ENCODE measurements at places on chromosomes 16 and 17. TPM values are rescaled to one million over a fixed set of nuclear protein-coding genes. Genes with fewer than 3 reads are reported as not detected.

- peak; percentile 88 for DNase-seq
Measured at GRCh38 chr16:84286578-84287240, 8.0 kb upstream of the WFDC1 start.

- no peak for DNase-seq
Measured at GRCh38 chr17:80103449-80104085, 2.2 kb downstream of the GAA start.

DNA sequence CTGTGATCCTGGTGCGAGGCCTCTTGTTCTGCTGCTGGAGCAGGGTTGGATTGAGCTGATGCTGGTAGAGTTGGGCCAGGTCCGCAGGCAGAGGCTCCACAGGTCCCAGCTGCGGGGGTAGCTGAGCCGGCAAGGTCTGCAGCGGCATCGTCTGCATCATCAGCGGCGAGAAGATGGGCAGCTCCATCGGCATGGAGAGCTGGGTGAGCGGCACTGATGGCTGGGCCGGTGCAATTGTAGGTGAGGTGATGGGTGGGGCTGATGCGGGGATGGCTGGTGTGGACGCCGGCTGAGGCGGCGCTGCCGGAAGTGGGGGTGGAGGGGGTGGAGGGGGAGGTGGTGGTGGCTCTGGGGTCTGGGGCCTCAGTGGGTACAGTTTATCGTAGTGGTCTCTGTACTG lies 251.7 kb downstream of the ZFHX3 start:
- DNase-seq, result no peak

GRCh38 chr16:69818891-69819545 lies 56.9 kb downstream of the WWP2 start:
- no peak for DNase-seq

ANKFY1 gene
- 24.1 TPM for total RNA-seq

DNA sequence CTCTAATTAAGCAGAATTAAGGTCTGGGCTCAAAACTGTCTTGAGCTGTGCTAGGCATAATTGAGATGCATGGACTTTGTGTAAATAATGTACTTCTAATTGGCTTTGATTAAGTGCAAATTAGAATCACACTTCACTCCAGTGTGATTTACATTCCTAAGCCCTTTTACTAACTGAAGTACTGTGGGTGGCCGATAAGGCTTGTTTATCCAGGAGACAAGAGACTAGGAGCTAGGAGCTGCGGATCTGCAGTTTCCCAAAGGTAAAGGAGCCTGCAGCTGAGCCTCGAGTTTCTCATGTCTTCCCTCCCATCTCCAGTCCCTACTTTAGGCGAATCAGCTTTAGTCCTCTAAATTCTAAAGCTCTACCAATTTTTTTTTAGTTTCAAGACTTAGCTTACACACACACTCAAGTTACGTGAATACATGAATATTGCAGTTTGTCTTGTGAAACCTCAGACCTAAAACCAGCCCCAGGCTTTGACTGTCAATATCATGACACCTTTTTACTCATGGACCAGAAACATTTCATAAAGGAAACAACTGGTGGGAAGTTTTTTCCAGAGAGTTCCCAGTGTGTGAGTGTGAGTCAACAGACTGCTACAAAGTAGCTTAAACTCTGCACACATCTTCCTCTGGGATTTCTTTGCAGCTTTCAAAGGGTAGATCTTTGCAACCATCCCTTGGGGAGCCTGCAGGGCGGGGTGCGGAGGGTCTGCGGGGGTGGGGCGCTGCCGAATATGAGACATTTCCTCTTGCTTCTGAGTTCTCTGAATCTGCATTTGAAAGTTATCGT lies 113.9 kb upstream of the TBX2 start:
- no peak for DNase-seq

DNA sequence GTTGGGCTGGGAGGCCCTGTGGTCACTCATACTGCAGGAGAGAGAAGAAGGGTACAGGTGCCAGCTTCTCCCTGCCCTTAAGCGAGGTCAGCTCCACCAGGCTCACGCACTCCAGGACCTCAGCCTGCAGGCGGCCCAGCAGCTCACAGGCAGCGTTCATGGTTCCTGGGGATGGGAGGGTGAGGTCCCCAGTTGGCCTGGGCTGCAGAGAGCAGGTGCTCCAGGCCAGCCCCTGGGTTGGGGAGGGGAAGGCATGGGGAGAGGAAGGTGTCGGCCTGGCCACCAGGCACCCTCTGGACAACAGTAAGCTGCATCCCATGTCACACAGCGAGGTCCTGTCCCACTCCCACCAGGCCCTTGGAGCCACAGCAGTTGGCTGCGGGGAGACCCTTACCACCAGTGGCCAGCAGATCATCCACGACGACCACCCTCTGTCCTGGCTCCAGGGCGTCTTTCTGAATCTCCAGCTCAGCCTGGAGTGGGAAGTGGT lies 2.0 kb downstream of the APRT start:
- no peak for DNase-seq

GRCh38 chr16:28001642-28002041 lies 61.9 kb downstream of the GSG1L start:
- no peak for DNase-seq

GRCh38 chr17:82091264-82092066 lies 6.6 kb downstream of the FASN start:
- peak; percentile 55 for DNase-seq

GRCh38 chr17:56021681-56022190 lies 131.5 kb upstream of the ANKFN1 start:
- no peak for DNase-seq

GRCh38 chr17:17406225-17406624 lies 70.6 kb upstream of the MED9 start:
- DNase-seq, result no peak

- DNase-seq, result no peak
Measured at GRCh38 chr16:18959031-18959505, 24.7 kb upstream of the TMC7 start.

GRCh38 chr16:66568355-66568754 lies 2.1 kb downstream of the CMTM1 start:
- DNase-seq, result no peak

DNA sequence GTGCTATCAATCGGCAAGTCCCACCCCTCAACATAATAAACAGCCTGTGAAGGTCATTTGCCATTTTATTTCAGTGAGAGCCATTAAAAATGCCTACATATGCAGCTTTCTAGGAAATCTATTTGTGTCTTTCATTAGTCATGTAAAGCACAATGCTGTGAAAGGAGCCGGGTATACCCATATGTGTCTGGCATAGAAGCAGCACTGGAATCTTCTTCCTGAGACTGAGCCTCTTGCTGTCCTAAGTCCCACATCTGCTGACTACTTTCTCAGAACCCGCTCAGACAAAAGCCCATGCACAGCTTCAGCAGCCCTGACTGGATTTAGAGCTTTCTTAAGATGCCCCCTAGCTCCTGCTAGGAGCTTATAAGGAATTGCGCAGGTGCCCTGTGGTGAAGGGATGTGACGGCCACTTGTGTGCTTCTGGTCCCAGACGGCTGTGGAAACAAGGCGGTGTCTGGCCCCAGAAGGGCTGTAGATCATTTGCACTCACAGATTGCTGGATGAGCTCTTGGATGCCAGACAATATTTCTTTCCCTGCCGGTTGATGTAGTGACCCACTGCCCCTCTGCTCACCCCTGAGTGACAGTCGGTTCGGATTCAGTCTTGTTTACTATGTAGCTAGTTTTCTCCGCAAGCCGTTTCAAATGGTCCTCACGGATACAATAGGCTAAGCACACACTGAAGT lies 172.2 kb downstream of the ANKFN1 start:
- no peak for DNase-seq

DNA sequence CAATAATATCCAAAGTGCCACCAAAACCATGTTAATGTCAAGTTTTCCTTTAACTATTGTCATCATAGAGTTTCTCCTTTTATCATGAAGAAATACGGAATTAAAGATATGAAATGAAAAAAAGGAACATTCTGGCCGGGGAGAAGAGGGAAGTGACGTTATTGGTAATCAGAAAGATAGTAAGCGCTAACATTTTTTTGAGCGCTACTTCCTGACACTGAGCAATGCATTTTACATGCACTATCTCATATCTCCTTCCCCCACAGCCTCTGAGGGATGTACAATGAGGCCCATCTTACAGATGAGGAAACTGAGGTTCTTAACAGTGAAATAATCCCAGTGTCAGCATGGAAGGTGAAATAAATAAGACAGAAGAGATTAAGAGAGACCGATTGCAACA lies 410.9 kb downstream of the SOX9 start:
- no peak for DNase-seq

- peak; percentile 95 for DNase-seq
Measured at GRCh38 chr16:56617212-56618085, 8.1 kb upstream of the MT1E start.

GRCh38 chr17:41782142-41782541 lies 4.4 kb downstream of the JUP start:
- peak; percentile 93 for DNase-seq

- DNase-seq, result peak; percentile 67
Measured at GRCh38 chr17:75525806-75526554, 483 bp downstream of the LLGL2 start.

- peak; percentile 95 for DNase-seq
Measured at GRCh38 chr17:8162233-8162996, at the start of gene VAMP2. TSS of gene VAMP2 (minus strand) at chr17:8162948. CDS start at chr17:8162879, 69 bp downstream.

RNF43 gene
- 3.5 TPM for total RNA-seq

DNA sequence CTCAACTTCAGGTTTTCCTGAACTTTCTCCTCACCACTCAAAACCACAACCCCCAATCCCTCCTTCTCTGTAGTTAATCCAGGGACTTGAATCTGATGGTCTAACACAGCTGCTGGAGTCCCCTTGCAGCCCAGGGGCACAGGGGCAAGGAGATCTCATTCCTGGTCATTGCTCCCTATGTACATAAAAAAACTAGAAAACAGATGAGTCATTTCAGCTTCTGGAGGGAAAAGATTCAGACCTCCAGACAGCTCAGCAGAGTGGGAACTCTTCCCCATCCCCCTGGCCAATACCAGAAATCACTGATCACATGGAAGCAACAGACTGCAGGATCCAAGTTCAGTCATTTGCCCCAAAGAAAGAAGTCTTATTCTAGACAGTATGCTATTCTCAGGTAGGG lies 62.1 kb downstream of the DYNLRB2 start:
- no peak for DNase-seq

OR3A3 gene
- not detected for total RNA-seq

Measured in right cardiac atrium (tissue), 5 donors.